Naive thymus-derived CD8-positive, alpha-beta T cell (primary cell): ENCODE measurements at places on chromosomes 4 and X. TPM values are rescaled to one million over a fixed set of nuclear protein-coding genes. Genes with fewer than 3 reads are reported as not detected.
A peak's percentile ranks its signal among the peaks of the same experiment; 100 is the strongest.

DNA sequence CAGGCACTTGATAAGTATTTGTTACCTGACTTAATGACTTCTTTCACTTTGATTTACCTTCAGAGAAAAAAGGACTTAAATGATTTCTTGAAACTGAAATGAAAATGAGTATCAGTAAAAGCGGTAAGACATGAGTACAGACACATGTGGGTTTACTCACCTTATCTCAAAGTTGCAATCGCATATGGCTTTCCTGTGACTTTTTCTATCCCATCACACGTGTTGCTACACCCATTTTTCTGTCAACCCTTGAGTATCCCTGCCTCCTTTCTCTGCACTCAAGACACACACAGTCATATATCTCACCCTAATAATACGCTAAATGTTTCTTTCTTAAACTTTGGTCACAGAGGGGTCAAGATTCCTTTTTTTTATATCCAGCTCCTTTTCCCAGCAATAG is 11.0 kb upstream of the ARHGEF38 start:
- DNase-seq, result no peak
- H3K27me3 ChIP-seq, result peaks cover 3% of the 10 kb centered on the region
- no peaks in the 10 kb centered on the region for H3K4me1 ChIP-seq
- H3K4me3 ChIP-seq, result no peak overlapping the region

- no peaks in the 10 kb centered on the region for H3K4me1 ChIP-seq
- H3K36me3 ChIP-seq, result no peaks in the 10 kb centered on the region
- no peak for DNase-seq
- H3K27me3 ChIP-seq, result peaks cover 8% of the 10 kb centered on the region
Observed at GRCh38 chr4:112940336-112940735, 109.1 kb upstream of the ANK2 start.

DNA sequence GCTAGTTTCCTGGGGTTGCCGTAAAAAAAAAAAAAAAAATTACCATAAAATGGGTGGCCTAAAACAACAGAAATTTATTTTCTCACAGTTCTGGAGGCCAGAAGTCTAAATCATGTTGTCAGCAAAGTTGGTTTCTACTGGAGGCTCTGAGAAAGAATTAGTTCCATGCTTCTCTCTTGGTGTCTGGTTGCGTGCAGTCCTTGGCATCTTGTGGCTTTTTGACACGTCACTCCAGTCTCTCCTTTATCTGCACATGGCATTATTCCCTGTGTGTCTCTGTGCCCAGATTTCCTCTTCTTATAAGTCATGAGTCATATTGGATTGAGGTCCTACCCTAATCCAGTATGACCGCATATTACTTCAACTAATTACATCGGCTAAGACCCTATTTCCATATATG is 38.7 kb downstream of the SPATA4 start:
- no peak for DNase-seq
- H3K4me1 ChIP-seq, result no peaks in the 10 kb centered on the region
- no peak overlapping the region for H3K27ac ChIP-seq
- no peaks in the 10 kb centered on the region for H3K27me3 ChIP-seq

TBC1D25 gene
- total RNA-seq, result 24.4 TPM

DNA sequence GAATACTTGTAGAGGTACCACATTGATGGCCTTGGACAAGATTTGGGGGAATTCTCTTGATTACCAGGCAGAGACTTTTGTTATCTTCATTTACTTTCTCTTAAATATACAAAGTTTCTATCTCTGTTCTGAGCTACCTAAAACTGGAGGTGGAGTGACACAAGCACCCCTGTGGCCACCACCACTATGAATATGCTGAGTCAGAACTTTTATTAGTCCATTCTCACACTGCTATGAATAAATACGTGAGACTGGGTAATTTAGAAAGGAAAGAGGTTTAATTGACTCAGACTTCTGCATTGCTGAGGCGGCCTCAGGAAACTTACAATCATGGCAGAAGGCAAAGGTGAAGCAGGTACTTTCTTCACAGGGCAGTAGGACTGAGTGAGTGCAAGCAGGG is 67.1 kb downstream of the RTL3 start:
- H3K4me1 ChIP-seq, result no peaks in the 10 kb centered on the region
- no peak overlapping the region for H3K4me3 ChIP-seq
- peaks cover 8% of the 10 kb centered on the region for H3K36me3 ChIP-seq
- no peaks in the 10 kb centered on the region for H3K27me3 ChIP-seq
- no peak for DNase-seq
- no peak overlapping the region for H3K27ac ChIP-seq

DNA sequence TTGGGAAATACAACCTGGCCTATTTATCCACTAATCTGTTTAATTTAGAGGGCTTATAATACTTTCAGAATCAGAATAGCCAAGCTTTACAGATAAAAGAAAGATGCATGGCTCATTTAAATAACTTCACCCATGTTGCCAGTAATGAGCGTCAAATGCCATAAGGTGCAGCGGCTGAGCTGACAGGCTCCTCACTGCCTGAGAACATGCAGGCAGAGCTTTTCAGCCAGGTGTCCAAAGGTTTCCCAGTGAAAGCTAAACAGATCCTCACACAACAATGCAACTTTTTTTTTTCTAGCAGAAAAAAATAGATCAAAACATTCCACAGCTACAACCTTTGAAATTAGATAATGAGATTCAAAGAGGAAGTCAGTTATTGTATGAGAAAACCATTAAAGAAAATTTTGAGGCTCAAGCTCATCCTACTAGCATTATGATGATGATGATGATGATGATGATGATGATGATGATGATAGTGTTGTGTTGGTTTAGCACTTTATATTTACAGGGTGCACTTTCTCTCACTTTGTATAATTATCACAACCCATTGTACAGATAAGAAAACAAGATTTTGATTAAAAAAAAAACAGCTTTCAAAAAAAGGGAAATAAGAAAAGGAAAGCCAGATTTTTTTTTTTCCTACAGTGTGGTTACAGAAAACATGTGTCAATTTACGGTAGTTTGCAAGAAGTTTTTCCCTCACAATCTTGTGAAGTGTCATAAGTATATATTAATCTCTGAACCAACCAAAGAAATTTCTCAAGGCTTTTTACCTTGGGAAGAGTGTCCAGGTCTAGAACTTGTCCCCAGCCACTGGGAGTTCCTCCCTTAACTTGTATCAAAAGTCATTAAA is 12.2 kb upstream of the TNIP3 start:
- no peak for DNase-seq
- H3K36me3 ChIP-seq, result no peaks in the 10 kb centered on the region
- peaks cover 75% of the 10 kb centered on the region for H3K4me1 ChIP-seq
- H3K27me3 ChIP-seq, result no peaks in the 10 kb centered on the region
- peak overlapping the region; percentile 80 for H3K27ac ChIP-seq
- peak overlapping the region; percentile 68 for H3K4me3 ChIP-seq

BEX3 gene
- total RNA-seq, result 34.3 TPM

- no peak overlapping the region for H3K27ac ChIP-seq
- H3K4me3 ChIP-seq, result no peak overlapping the region
- no peaks in the 10 kb centered on the region for H3K27me3 ChIP-seq
- H3K36me3 ChIP-seq, result no peaks in the 10 kb centered on the region
- no peak for DNase-seq
Observed at GRCh38 chr4:5280828-5281227, 229.5 kb downstream of the STK32B start.

FRG2 gene
- not detected for total RNA-seq

CXCL11 gene
- not detected for total RNA-seq

DNA sequence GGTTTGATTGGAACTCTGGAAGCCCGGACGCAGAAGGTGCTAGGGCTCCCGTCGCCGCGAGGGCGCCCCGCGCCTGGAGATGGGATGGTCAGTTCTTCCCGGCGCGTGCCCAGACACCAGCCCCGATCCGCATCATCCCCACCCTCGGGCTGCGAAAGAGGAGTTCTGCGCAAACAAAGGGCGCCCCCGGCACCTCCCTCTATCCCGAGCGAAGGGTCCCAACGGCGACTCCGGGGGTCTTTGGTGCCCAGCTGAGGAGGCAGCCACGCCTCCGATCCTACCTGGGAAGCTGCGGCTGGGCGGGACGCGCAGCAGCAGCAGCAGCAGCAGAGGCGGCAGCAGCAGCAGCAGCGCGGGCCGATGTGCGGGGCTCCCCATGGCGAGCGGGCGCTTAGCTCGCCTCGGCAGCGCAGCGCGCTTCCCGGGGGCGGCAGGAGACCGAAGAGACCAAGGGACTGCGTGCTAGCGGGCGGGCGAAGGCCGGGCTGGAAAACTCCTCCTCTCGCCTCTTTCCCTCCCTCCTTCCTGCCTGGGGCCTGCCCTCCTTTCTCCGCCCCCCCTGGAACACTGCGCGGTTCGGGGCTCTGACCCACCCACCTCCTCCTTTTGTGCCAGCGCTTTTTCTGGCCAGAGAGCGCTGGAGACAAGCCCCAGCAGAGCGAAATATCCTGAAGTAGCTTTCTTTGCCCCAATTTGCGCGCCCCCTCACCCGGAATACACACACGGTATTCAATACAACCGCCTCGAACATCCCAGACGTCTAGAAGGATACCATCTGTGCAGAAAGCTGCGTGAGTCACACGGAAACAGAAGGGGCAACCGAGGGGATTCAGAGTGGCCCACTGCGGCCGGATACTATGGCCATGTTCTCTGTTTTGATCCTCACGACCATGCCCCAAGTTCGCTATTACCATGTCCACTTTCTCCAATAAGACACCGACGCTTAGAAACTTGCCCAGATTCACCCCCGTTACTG is at the start of gene SRPX:
Gene SRPX, minus strand, starts transcription at position 457 of the 976 bp plus-strand sequence. Its CDS starts 79 bp downstream, at position 378.
- no peaks in the 10 kb centered on the region for H3K4me1 ChIP-seq
- no peak within 1 kb of the TSS for H3K27ac ChIP-seq
- no peak for DNase-seq
- no peaks in the 10 kb centered on the region for H3K36me3 ChIP-seq
- peaks cover 23% of the 10 kb centered on the region for H3K27me3 ChIP-seq

GUF1 gene
- 27.1 TPM for total RNA-seq

GRCh38 chr4:57231781-57232180 is 121.6 kb upstream of the IGFBP7 start:
- H3K4me1 ChIP-seq, result no peaks in the 10 kb centered on the region
- no peaks in the 10 kb centered on the region for H3K36me3 ChIP-seq
- DNase-seq, result no peak
- H3K27ac ChIP-seq, result no peak overlapping the region
- no peak overlapping the region for H3K4me3 ChIP-seq
- peaks cover 30% of the 10 kb centered on the region for H3K27me3 ChIP-seq

BEX1 gene
- total RNA-seq, result not detected

- H3K4me1 ChIP-seq, result no peaks in the 10 kb centered on the region
- H3K27ac ChIP-seq, result no peak overlapping the region
- no peaks in the 10 kb centered on the region for H3K27me3 ChIP-seq
- H3K4me3 ChIP-seq, result no peak overlapping the region
- H3K36me3 ChIP-seq, result no peaks in the 10 kb centered on the region
- no peak for DNase-seq
Observed at GRCh38 chr4:25674386-25674785, 18.7 kb downstream of the SLC34A2 start.

SORBS2 gene
- not detected for total RNA-seq

DNA sequence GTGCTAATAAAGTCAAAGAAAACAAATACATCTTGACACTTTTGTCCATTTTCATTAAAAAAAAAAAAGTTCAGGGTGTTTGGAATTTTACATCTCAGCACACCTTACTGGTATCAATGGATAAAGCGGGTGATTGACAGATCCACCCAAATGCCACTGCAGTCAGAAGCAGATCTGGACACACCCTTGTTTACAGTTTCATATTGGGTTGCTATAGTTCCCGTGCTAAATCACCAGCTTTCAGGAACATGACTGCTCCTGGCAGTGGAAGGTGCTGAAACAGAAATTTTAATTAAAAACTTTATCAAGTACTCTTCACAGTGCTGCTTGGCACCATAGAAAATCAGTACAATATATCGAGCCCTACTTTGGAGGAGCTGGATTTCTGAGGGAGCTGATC is 116.3 kb downstream of the STOX2 start:
- no peak overlapping the region for H3K27ac ChIP-seq
- H3K4me3 ChIP-seq, result no peak overlapping the region
- no peaks in the 10 kb centered on the region for H3K4me1 ChIP-seq

SULT1B1 gene
- 25.2 TPM for total RNA-seq

GRCh38 chr4:56414135-56414670 is 21.2 kb downstream of the PPAT start:
- H3K27ac ChIP-seq, result no peak overlapping the region
- H3K27me3 ChIP-seq, result no peaks in the 10 kb centered on the region
- DNase-seq, result no peak
- H3K4me1 ChIP-seq, result peaks cover 9% of the 10 kb centered on the region
- H3K4me3 ChIP-seq, result no peak overlapping the region
- no peaks in the 10 kb centered on the region for H3K36me3 ChIP-seq

GRCh38 chrX:114619874-114620273 is 36.0 kb downstream of the HTR2C start:
- no peaks in the 10 kb centered on the region for H3K27me3 ChIP-seq
- no peaks in the 10 kb centered on the region for H3K36me3 ChIP-seq
- no peaks in the 10 kb centered on the region for H3K4me1 ChIP-seq
- no peak for DNase-seq
- no peak overlapping the region for H3K27ac ChIP-seq
- H3K4me3 ChIP-seq, result no peak overlapping the region

GRCh38 chrX:39601231-39602177 is 496.3 kb downstream of the BCOR start:
- no peaks in the 10 kb centered on the region for H3K36me3 ChIP-seq
- no peak overlapping the region for H3K4me3 ChIP-seq
- no peak overlapping the region for H3K27ac ChIP-seq

FGG gene
- not detected for total RNA-seq

DNA sequence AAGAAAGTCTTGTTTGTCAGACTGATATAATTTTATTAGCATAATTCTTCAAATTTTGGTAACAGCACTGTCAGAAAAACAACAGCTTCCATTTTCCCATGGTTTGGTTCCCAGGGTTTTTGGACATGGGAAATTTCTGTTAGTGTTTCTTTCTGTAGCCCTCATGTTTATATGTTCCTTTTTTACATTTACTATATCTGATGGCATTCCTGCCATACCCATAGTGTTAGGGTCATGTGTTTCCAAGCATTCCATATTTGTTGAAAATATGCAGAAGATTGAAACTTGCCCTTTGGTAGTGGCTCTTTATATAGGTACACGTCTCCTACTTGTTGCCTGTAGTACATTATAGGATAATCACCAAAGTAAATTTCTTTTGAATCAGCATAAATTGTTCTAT is 65.8 kb downstream of the PDLIM5 start:
- H3K27ac ChIP-seq, result no peak overlapping the region
- H3K4me3 ChIP-seq, result no peak overlapping the region
- H3K27me3 ChIP-seq, result no peaks in the 10 kb centered on the region
- peaks cover 19% of the 10 kb centered on the region for H3K4me1 ChIP-seq
- no peak for DNase-seq

MAGEA10 gene
- not detected for total RNA-seq

INTU gene
- total RNA-seq, result 0.60 TPM

- no peak overlapping the region for H3K4me3 ChIP-seq
- H3K4me1 ChIP-seq, result peaks cover 3% of the 10 kb centered on the region
- H3K27me3 ChIP-seq, result peaks cover 22% of the 10 kb centered on the region
Observed at GRCh38 chr4:87843936-87844335, 11.2 kb downstream of the MEPE start.

GRCh38 chr4:108512615-108513505 is 107.5 kb upstream of the RPL34 start:
- no peaks in the 10 kb centered on the region for H3K36me3 ChIP-seq
- peak overlapping the region; percentile 92 for H3K4me3 ChIP-seq
- peak; percentile 38 for DNase-seq
- no peaks in the 10 kb centered on the region for H3K27me3 ChIP-seq
- H3K27ac ChIP-seq, result no peak overlapping the region

- peaks cover 8% of the 10 kb centered on the region for H3K27me3 ChIP-seq
- H3K27ac ChIP-seq, result no peak overlapping the region
- no peak overlapping the region for H3K4me3 ChIP-seq
- H3K36me3 ChIP-seq, result no peaks in the 10 kb centered on the region
Observed at GRCh38 chr4:54572152-54572542, 85.6 kb upstream of the KIT start.
